ENCODE measurements at places on chromosomes 6 and 20.

GRCh38 chr6:51885957-51886356, 201.5 kb downstream of the PKHD1 start:
- no peak for DNase-seq

DNA sequence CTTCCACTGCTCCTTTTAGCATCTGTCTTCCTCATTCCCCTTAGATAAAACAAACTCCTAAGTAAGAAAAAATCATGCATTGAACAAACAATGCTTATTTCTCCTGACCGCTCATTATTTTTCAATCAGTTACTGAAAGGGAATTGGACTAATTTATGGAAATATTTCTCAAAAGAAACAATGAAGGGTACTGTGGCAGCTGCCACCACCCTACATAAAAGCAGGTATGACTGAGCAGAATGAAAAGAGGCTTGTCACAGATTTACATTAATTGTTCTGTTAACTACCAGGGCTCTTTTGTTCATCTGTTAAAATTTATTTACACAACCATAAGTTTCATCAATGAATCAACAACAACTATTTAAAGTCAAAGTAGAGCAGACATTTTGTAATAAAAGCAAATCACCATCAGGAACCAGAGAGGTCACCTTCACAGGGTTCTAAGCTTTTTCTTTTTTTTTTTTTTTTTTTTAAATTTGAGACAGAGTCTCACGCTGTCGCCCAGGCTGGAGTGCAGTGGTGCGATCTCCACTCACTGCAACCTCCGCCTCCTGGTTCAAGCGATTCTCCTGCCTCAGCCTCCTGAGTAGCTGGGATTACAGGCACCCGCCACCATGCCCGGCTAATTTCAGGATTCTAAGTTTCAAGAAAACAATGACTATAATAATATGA, 204.0 kb downstream of the PTPRK start:
- no peak for DNase-seq

- DNase-seq: no peak
Observed at GRCh38 chr6:131781687-131782086, 26.1 kb upstream of the ENPP1 start.

DNA sequence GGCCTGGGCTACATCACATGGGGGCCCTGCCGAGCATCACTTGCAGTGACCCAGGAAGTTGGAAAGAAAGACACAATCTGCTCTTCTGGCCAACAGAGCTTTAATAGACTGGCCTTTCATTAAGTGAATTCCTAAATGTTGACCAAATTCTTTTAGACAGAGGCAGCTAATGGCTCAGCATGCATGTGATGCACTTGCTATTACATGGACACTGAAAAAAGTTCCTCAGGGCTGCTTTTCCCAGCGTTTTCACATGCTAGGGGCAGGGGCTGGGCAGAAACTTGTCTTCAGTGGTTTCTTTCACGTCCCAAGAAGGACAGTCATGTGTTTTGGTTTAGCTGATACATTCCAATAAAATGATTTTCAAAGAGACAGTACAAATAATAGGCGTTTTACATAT, 651.0 kb upstream of the SLC35B3 start:
- no peak for DNase-seq

- DNase-seq: no peak
Observed at GRCh38 chr6:6709106-6709505, 120.6 kb downstream of the LY86 start.

- DNase-seq: no peak
Observed at GRCh38 chr6:139920776-139921100, 546.3 kb upstream of the CITED2 start.

DNA sequence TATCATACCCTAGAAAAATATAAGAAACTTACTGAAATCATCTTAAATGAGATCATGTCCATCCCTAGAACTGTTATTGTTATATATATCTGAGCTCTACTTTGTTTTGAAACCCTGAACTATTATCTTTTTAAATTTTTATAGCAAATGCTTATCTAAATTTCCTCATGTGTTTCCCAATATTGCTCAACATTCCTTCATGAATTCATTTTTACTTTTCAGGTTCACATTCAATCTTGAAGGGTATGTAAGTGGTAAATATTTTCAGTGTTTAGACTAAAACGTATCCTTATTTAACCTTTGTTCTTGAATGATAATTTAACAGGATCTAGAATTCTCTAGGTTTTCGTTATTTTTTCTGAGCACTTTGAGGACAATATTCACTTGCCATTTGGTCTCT, 23.9 kb downstream of the PDE7B start:
- DNase-seq: no peak

DNA sequence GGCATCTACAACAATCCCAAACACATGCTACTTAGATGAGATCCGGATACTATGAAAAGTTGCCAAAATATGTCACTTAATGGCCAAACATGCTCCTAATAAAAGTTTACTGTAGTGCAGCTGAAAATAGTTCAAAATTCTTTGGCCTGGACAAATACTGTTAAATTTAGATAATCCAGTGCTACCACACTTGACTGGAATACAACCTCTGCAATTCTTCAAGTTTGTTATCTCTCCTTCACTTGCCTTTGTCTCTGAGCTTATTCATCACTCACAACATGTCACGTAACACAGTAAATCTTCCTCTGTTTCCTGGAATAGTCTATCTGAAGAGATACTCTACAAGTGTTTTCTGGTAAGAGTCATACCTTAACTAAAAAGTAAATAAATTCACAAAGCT, 10.5 kb upstream of the PLN start:
- no peak for DNase-seq

GRCh38 chr6:148524471-148524882, 181.8 kb downstream of the SASH1 start:
- DNase-seq: no peak

GRCh38 chr6:141211845-141212244, 920.9 kb upstream of the GJE1 start:
- no peak for DNase-seq

DNA sequence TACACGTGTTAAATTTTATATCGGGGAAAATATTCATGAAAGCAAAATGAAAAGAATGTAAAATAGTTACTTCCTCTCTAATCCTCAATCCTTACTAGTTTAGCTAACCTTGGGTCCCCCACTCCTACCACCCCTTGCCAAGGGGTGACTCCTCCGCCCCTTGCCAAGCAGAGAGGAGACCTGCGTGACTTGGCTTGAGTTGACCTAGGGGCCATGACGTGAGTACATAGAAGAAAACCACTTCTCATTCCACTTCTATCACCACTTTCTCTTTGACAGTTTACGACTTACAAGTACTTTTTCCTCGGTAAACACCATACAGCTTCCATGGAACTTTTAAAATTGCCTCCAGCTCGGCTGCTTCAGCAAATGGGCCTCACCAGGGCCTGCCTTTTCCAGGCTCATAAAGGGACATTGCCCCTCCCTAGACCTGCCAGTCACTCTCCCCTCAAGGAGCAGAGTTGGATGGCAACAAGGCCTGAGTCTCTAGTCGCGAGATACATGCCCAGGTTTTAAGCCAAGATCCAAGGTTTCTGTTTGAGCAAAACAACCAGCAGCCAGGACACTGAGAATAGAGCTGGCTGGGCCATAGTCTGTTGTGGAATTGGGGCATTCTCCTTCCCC, 29.9 kb downstream of the SDCBP2 start:
- DNase-seq: no peak

DNA sequence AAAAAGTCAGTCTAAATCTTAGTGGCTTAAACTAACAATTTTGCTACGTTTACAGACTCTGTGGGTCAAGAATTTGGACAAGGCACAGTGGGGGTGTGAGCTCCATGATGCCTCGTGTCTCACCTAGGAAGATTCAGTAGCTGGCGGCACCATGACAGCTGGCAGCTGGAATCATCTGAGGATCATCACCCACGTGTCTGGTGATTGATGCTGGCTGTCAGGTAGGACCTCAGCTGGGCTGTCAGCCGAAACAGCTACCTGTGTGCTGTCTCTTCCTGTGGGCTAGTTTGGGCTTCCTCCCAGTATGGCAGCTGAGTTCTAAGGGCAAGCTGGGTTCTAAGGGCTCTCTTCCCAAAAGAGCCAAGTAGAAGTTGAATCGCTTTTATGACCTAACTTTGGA, 26.4 kb upstream of the DLGAP4 start:
- DNase-seq: no peak

- no peak for DNase-seq
Observed at GRCh38 chr20:58511861-58512260, 3.3 kb downstream of the APCDD1L start.

DNA sequence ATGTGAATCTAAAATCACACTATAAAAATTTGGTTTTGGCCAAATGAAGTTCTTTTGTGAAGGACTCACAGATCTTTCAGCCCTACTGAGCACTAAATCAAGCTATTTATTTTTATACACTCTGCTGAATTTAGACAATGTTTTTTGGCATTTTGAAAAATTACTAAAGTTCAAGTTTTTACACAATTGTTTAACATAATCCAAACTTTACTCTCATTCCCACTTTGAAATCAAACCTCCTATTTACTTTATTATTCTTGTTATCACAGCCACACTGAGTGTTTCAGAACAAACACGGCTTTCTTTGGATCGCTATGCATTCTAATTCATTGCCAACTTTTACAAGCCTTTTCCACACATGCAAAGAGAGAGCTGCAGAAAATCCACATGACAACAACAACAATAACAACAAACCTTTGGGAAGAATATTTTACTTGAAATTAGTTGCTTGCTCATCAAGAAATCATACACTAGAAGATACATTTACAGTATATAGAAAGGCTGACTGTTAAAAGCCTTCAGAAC, 49.1 kb upstream of the TMEM30A start:
- no peak for DNase-seq

- no peak for DNase-seq
Observed at GRCh38 chr20:19462491-19462890, 250.0 kb downstream of the SLC24A3 start.

DNA sequence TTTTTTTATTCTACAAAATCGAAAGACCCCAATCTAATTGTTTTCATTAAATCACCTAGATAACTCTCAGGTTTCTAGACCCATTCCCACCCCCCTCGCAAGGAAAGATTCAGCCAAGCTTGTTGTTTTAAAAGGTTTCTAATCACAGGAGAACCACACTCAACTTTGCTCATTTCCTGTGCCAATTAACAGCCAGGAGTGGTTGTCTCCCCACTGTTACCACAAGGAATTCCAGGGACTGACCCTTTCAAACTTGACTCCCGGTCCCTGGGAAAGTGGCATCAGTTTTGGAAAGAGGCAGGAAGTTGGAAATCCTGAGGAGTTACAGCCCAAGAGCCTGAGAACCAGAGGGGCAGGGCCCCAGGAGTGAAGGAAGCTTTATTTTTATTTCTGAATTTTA, 561.3 kb upstream of the JAG1 start:
- DNase-seq: no peak

GRCh38 chr20:50343125-50343489, 152.5 kb downstream of the CEBPB start:
- DNase-seq: no peak

- DNase-seq: no peak
Observed at GRCh38 chr6:150266963-150267685, 101.7 kb upstream of the IYD start.

Measured in stimulated activated CD4-positive, alpha-beta T cell treated with anti-CD3 and anti-CD28 coated beads, Interleukin-1b, Interleukin-23, amount 100 ng/mL, for 24 hours (primary cell).